T-helper 22 cell (primary cell): ENCODE measurements at places on chromosomes 4 and X.
A peak's percentile ranks its signal among the peaks of the same experiment; 100 is the strongest.

DNA sequence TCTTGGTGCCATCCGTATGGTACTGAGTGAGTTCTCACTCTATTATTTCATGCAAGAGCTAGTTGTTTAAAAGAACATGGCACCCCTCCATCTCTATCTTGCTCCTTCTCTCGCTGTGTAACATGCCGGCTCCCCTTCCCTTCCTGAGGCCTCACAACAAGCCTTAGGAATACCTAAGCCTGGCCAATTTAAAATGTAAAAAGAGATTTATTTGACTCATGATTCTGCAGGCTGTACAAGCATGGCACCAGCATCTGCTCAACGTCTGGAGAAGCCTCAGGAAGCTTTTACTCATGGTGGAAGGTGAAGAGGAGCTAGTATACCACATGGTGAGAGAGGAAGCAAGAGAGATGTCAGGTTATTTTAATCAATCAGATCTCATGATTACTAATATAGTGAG lies 90.4 kb upstream of the NUDT10 start:
- no peak for DNase-seq

DNA sequence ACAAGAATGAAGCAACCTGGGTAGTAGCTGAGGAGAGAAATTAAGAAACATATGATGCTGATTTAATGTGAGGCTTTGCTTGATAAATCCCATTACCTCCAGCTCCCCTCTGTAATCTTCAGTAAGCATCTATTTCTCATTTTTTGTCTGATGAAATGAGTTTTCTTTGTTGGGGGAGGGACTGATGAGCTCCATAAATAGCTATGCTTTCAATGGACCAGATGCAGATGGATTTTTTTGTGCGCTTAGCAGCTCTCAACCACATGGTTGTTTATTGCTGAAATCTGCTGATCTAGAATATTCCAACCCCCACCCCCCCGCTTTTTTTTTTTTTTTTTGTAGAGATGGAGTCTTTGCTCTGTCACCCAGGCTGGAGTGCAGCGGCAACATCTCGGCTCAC lies 1082.0 kb downstream of the RAPGEF2 start:
- DNase-seq = no peak

DNA sequence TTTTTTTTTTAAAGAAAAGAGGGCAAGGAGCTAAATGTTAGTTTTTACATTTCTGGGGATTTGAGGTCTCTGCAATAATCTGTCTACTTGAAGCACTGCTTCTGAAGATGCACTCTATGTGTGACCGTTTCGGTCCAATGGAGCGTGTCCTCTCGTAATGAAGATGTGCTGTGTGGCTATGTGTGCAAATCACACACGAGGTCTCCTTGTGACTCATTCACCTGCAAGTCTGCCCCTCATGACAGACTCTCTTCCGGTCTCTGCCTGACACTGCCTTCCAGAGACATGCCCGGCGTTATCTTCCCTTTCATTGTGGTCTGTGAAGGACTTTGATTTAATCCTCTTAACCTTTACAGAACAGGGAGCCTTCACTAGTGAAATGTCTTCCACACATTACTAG lies 84.3 kb downstream of the TRAM1L1 start:
- no peak for DNase-seq

GRCh38 chrX:44227991-44228390 lies 115.5 kb downstream of the EFHC2 start:
- DNase-seq = no peak

DNA sequence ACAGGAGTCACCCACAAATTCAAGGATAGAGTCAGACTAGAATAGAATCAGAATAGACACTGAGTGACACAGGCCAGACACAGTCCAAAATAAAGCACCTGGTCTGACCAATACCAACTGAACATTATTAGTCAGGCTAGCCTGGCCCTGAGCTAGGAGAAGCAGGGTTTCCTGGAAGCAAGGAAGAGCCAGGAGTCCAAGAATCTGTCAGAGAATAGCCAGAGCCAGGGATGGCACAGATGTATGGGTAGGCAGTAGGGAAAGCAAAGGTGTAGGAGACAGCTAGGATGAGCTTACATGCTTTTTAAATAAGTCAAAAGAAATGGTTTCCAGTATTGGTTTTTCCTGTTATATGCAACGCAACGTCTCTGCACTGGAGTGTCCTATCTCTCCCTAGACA lies 3.7 kb downstream of the BTC start:
- DNase-seq = no peak

- DNase-seq = no peak
These were observed 1000.7 kb downstream of the STIM2 start for GRCh38 chr4:27861381-27861787.

GRCh38 chr4:151866592-151866918 lies 105.7 kb upstream of the GATB start:
- no peak for DNase-seq

DNA sequence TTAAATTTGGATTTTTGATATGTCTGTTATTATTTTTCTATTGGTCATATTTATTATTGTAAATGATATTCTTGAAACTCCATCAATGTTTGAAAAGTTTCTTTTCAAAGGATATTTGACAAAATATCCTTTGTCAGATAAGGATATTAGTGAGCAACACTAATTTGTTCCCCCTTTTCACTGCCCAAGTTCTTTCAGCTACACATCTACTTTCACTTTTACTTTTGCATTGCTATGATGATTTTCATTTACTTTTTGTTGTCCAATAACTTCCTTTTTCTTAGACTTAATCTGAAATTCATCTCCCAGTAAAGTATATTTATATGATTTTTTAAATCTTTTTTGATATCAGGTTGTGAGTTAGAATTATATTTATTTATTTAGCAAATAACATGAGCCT lies 542.3 kb upstream of the ADGRL3 start:
- DNase-seq = no peak

GRCh38 chrX:45758738-45759397 lies 558.2 kb upstream of the DIPK2B start:
- peak; percentile 23 for DNase-seq

- no peak for DNase-seq
These were observed 216.0 kb upstream of the TAPT1 start for GRCh38 chr4:16442296-16442695.

DNA sequence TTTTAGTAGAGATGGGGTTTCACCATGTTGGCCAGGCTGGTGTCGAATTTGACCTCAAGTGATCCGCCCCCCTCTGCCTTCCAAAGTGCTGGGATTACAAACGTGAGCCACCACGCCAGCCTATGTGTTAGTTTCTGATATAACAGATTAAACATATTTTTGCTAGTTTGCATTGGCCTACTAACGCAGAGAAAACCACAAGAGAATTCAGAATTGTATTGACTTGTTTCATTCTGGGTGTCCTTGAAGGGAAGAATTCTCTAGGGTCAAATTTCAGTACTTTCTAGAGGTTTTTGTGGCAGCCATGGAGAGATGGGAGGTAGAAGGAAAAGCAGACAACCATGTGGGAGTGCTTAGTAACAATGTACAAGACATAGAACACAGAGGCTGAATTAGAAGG lies 46.1 kb upstream of the BMPR1B start:
- no peak for DNase-seq

GRCh38 chr4:36027203-36027602 lies 217.1 kb downstream of the ARAP2 start:
- no peak for DNase-seq

- no peak for DNase-seq
These were observed 557 bp upstream of the KDR start for GRCh38 chr4:55125763-55126541.

DNA sequence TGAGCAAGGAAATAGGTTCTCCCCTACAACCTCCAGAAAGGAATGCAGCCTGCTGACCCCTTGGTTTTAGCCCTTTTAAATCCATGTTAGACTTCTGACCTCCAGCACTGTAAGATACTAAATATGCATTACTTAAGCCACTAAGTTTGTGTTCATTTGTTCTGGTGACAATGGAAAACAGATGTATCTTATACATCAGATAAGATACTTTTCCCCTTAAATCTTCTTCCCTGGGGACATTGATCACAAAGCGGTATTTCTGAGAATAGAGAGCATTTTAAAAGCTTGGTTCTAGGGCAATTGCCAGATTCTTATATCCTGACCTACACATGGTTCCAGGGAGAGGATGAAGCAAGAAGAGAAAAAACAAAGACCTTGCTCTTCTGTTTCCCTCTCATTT lies 6.5 kb upstream of the TMEM184C start:
- no peak for DNase-seq

DNA sequence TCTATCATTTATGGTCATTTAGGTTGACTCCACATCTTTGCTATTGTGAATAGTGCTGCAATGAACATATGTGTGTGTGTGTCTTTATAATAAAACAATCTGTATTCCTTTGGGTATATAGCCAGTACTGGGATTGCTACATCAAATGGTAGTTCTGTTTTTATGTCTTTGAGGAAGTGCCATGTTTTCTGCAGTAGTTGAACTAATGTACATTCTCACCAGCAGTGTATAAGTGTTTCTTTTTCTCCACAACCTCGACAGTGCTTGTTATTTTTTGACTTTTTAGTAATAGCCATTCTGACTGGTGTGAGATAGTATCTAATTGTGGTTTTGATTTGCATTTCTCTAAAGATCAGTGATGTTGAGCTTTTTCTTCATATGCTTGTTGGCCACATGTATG lies 80.5 kb downstream of the ARHGAP6 start:
- DNase-seq = no peak

GRCh38 chrX:48897625-48898306 lies at the start of the genes PQBP1 and TIMM17B:
Gene PQBP1, plus strand, starts transcription at chrX:48897930. Its CDS starts 580 bp downstream, at chrX:48898510.
Gene TIMM17B, minus strand, starts transcription at chrX:48897768. Its CDS starts 19 bp downstream, at chrX:48897749.
- peak; percentile 81 for DNase-seq

DNA sequence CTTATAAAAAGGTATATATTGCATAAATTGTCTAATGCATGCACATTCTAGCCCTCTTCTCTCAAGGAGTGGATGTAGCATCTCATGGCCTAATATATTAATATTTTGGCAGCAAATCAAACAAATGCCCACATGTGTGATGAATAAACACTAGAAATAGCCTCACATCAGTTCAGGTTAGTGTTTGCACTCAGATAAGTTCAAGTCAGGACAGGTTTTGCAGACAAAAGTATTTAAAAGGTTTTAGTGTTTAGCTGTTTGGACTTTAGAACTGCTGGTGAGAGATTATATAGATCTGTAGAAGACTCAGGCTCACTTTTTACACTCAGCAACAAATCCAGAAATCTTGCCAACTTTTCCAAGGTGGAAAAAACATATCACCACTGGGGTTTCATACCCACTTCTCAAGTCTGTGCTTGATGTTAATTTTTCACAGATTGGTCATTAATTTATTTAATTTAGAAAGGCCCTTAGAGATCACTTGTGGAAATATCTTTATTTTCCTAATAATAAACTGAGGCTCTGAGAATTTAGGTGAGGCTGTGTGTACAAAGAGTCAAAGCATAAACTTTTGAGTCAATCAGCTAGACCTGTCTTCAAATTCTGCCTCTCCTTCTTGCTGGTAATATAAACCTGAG lies 362.6 kb downstream of the GASK1B start:
- DNase-seq = no peak

- DNase-seq = no peak
These were observed 10.4 kb downstream of the CASK start for GRCh38 chrX:41912923-41913322.
